CD14-positive monocyte (primary cell): ENCODE measurements at places on chromosomes 1 and 21.

GRCh38 chr1:88890791-88891317 lies 513 bp downstream of the GTF2B start:
- DNase-seq, result peak; percentile 56

- peak; percentile 99 for DNase-seq
Measured at GRCh38 chr1:26284597-26285347, 4.9 kb downstream of the SH3BGRL3 start.

GRCh38 chr21:37028570-37028969 lies 22.1 kb downstream of the RIPPLY3 start:
- no peak for DNase-seq

DNA sequence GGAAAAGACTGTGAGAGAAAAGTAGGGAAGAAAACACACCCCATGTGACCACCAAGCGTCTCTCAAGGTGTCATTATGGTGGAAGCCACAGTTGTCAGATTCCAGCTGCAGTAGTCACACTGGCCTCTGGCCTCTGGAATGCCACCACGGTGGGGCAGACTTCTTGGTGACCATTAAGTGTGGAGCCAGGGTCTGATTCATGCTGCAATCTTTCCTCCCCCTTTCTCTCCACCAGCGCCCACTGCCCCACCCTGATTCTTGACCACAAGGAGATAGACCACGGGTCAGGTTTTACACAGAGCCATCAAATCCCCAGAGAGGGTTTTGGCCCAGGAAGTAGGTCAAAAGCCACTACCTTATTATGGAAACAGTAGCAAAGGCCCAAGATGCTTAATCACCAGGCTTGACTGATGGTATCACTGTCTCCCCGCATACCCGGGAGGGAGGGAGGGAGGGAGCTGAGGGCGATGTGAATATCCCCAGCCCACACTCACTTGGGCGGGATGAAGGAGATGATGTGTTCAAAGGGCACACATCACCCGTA lies 52.7 kb upstream of the GRHL3 start:
- no peak for DNase-seq

DNA sequence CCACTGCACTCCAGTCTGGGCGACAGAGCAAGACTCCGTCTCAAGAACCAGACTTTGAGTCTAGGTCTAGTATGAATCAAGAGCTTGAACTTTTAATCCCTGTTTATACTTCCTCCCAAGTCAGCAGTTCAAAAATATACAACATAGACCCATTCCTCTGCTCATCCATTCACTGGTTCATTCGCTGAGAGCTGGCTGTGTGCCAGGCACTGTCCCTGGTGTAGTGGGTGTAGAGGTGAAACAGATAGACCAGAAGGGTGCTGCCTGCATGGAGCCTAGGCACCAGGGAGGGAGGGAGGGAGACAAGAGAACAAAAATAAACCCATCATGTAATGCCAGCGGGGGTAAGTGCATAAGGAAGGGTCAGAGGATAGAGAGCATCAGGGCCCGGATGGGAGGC lies 25.5 kb upstream of the SEC16B start:
- no peak for DNase-seq
